ENCODE measurements at places on chromosomes 4 and X. TPM values are rescaled to one million over a fixed set of nuclear protein-coding genes. Genes with fewer than 3 reads are reported as not detected.

PASD1 gene
- polyA plus RNA-seq, result not detected

NUDT6 gene
- polyA plus RNA-seq, result 4.8 TPM

TMPRSS11E gene
- not detected for polyA plus RNA-seq

EDA2R gene
- polyA plus RNA-seq, result 12.7 TPM

RIBC1 gene
- 0.31 TPM for polyA plus RNA-seq

GRCh38 chr4:7461230-7461629 lies 26.5 kb upstream of the PSAPL1 start:
- peaks cover 28% of the 10 kb centered on the region for H3K27me3 ChIP-seq
- H3K4me3 ChIP-seq, result no peak overlapping the region
- no peaks in the 10 kb centered on the region for H3K4me1 ChIP-seq
- no peak overlapping the region for H3K27ac ChIP-seq
- no peaks in the 10 kb centered on the region for H3K36me3 ChIP-seq

GRCh38 chrX:130419263-130419662 lies 17.5 kb downstream of the RBMX2 start:
- no peak for DNase-seq
- H3K27me3 ChIP-seq, result no peaks in the 10 kb centered on the region
- no peak overlapping the region for H3K4me3 ChIP-seq
- no peaks in the 10 kb centered on the region for H3K4me1 ChIP-seq
- H3K36me3 ChIP-seq, result 0 out of 2 replicates have a peak, but pooled peaks cover 3% of the 10 kb centered on the region
- no peak overlapping the region for H3K27ac ChIP-seq

DNA sequence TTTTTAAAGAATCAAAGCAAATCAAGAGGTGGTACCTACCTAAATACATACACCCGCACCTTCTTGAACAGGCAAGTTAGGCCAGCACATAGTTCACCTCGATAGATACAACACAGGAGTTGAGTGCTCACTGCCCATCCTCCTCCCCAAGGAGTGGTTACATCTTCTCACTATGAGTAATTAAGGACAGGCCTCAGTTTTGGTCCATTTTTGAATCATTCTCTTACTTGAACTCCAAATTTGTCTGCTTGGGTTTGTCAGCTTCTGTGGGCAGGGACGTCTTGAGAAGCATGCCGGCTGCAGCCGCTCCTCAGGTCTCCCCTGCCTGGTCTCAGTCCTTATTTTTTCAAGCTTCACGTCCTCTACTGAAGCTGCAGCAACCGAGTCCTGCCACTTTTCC lies 190.6 kb upstream of the RBPJ start:
- H3K36me3 ChIP-seq, result no peaks in the 10 kb centered on the region
- H3K4me3 ChIP-seq, result no peak overlapping the region

DNA sequence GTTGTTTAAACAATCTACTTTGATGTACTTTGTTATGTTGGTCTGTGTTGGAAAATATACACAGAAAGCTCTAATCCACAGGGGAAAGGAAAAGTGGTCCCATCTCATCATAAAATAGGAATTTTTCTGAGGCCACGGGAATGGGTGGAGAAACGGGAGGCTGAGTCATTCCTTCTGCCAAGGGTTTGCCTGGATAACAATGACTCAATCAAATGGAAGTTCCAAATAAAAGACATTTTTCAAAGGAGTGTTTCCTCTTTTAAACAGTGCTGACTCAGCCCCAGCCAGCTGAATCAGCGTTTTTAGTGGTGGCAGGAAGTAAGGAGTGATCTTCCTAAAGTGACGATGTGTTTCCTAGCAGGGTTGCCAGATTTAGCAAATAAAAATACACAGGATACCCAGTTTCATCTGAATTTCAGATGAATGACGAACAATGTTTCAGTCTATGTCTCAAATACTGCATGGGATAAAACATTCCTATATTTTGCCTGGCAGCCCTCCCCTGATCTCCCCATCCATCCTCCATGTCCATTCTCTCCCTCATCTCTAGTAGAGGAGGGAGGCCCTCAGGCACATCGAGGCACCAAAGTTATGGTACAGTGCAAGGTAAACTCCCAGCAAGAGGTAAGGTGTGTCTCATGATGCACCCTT lies 345.4 kb upstream of the GATB start:
- DNase-seq, result peak; percentile 97
- H3K36me3 ChIP-seq, result no peaks in the 10 kb centered on the region

- DNase-seq, result no peak
- no peaks in the 10 kb centered on the region for H3K27me3 ChIP-seq
- no peaks in the 10 kb centered on the region for H3K36me3 ChIP-seq
- peaks cover 4% of the 10 kb centered on the region for H3K4me1 ChIP-seq
- no peak overlapping the region for H3K4me3 ChIP-seq
- H3K27ac ChIP-seq, result no peak overlapping the region
These were observed 379.7 kb downstream of the SPRY1 start for GRCh38 chr4:123776267-123776666.

DNA sequence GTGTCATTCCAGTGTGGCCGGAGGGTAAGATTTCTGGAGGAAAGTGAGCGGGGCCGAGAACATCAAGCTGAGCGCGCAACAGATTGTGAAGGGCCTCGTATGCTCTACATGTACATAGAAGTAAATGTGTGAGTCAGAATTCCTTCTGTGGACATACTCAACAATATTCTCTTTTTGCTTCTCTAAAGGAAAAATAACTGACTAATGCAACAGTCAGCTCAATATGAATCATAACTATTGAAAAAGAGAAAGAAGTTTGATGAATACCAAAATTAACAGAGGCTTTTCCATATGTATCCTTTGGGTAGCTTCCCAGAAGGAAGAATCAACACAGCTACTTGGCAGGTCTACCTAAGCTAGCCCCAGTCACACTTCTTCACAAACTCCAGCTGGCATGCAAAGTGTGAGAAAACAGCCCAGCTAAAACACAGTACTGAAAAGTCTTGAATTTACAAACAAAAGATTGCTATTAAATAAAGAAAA lies 87.5 kb upstream of the ZFP42 start:
- peak overlapping the region; percentile 95 for H3K27ac ChIP-seq
- no peaks in the 10 kb centered on the region for H3K27me3 ChIP-seq
- H3K4me1 ChIP-seq, result peaks cover 6% of the 10 kb centered on the region
- H3K4me3 ChIP-seq, result no peak overlapping the region

DNA sequence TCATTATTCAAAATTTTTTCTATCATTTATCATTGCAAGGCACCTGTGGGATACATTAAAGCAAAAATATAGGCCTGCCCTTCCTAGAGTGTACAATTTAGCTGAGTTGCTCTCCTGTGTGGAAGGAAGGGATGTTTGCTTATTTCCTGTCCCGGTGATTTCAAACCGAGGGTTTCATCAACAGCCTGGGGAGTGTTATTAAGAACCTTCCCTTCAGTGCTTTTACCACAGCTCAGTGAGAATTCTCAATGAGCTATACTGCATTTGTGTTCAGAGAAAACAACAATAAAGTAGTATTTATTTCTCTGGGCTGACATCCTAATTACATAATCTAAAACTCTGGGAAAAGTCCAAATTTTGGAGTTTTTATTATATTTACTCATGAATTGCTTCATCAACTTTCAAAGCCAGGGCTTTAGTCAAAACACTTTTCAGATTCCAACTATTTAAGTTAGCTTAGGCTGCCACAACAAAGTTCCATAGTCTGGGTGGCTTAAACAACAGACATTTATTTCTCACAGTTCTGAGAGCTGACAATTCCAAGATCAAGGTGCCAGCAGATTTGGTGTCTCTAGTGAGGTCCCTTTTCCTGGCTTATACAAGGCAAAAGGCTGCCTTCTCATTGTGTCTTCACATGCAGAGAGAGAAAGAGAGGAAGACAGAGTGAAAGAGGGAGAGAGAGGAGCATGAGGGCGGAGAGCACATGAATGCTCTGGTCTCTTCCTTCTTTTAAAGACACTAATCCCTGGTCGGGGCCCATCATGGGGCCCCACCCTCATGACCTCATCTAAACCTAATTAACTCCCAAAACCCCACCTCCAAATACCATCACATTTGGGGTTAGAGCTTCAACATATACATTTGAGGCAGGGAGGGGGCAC lies 62.6 kb downstream of the MMRN1 start:
- no peak for DNase-seq
- no peaks in the 10 kb centered on the region for H3K36me3 ChIP-seq
- no peaks in the 10 kb centered on the region for H3K27me3 ChIP-seq

DNA sequence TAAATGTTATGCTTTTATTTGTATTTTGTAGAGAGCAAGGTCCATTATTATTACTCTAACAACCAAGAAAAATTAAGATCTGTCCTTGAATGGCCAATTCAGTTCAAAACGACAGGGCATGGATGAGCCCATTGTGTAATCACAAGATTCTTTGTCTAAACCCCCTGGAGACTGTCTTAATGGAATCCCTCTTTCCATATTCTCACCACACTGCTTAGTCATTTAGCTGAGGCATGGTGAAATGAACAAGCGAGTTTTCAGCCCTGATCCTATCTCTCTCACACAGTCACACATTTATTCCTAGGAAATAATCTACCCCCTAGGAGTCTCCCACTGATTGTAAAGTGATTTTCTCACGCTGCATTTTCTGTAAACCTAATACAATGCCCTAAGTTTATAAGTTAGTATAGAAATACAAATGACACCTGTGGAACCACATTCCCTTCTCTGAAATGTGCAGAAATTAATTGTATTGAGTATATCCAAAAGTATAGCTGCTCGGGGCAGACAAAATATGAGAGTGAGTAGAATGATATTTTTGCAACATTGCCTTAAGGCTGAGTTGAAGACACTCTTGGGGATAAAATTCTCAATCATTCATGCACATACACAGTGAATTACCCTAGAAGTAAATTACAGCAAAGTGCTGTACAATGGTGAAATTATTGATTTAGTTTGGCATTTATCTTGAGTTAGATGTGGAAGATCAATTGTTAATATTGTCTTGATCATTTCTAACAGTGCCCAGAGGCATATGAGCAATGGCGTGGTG lies 119.7 kb upstream of the PCDH7 start:
- H3K27ac ChIP-seq, result no peak overlapping the region
- H3K27me3 ChIP-seq, result no peaks in the 10 kb centered on the region
- no peak for DNase-seq

DNA sequence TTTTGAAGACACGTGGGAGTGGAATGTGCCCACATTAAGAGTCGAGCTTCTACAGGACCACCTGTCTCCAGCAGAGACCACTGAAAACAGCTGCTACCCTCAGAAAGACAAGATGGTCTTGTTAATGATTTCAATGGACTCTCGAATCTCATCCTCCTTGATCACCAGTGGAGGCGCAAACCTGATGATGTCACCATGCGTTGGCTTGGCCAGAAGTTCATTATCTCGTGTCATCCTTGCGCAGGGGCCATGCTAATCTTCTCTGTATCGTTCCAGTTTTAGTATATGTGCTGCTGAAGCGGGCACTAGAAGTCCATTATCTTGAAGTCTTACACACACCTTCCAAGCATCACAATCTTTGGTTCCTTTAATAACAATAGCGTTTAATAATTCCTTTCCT lies 23.3 kb downstream of the SPACA5B start:
- H3K27me3 ChIP-seq, result no peaks in the 10 kb centered on the region
- H3K36me3 ChIP-seq, result no peaks in the 10 kb centered on the region
- H3K4me1 ChIP-seq, result no peaks in the 10 kb centered on the region
- no peak overlapping the region for H3K4me3 ChIP-seq

GRCh38 chr4:187166886-187167512 lies 443.3 kb upstream of the FAT1 start:
- no peaks in the 10 kb centered on the region for H3K36me3 ChIP-seq
- no peaks in the 10 kb centered on the region for H3K27me3 ChIP-seq

GRCh38 chrX:111874241-111874640 lies 1.7 kb upstream of the TRPC5OS start:
- no peaks in the 10 kb centered on the region for H3K4me1 ChIP-seq
- DNase-seq, result no peak
- H3K36me3 ChIP-seq, result no peaks in the 10 kb centered on the region
- H3K27ac ChIP-seq, result no peak overlapping the region

DNA sequence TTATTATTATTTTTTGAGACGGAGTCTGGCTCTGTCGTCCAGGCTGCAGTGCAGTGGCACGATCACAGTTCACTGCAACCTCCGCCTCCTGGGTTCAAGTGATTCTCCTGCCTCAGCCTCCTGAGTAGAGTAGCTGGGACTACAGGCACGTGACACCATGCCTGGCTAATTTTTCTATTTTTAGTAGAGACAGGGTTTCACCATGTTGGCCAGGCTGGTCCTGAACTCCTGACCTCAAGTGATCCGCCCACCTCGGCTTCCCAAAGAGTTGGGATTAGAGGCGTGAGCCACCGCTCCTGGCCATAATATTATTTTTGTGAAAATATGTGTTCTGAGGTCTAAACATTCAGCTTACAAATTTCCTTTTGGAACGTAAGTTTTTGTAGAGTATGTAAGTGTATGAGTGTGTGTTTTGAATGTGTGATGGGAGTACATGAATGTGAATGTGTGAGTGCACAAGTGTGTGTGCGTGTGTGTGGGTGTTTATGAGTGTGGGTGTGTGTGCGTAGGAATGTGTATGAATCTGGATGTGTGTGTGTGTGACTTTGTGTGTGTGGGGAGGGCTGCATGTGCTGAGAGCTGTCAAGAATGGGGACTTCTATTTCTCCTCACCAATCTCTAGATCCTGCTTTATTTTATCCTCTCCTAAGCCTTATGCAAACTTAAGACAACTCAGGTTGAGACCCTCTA lies 5.7 kb upstream of the MGST2 start:
- DNase-seq, result no peak
- no peaks in the 10 kb centered on the region for H3K27me3 ChIP-seq
- H3K36me3 ChIP-seq, result no peaks in the 10 kb centered on the region

- H3K27me3 ChIP-seq, result no peaks in the 10 kb centered on the region
- H3K4me3 ChIP-seq, result no peak overlapping the region
- DNase-seq, result peak; percentile 25
These were observed 51.2 kb downstream of the SMARCA1 start for GRCh38 chrX:129472116-129472515.

DNA sequence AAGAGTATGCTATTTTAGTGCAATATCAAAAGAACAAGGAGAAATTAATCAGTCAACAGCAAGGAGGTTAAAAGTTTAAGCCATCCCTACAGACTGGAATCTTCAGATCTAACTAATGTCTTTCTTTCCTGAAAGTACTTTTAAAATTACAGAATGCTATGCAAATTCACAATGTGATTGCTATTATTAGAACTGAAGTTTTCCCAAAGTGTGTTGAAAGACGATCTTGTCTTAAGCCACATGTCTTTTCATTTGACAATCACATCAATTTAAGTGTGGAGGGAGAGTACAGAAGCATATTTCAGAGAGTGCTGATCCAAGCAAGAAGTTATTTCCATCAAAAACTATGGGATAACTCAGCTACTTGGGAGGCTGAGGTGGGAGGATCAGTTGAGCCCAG lies 64.7 kb upstream of the TNIP3 start:
- DNase-seq, result no peak
- no peaks in the 10 kb centered on the region for H3K4me1 ChIP-seq
- no peak overlapping the region for H3K27ac ChIP-seq
- H3K36me3 ChIP-seq, result no peaks in the 10 kb centered on the region
- no peak overlapping the region for H3K4me3 ChIP-seq

- H3K27ac ChIP-seq, result no peak overlapping the region
- H3K4me3 ChIP-seq, result no peak overlapping the region
- no peaks in the 10 kb centered on the region for H3K36me3 ChIP-seq
- H3K27me3 ChIP-seq, result no peaks in the 10 kb centered on the region
- DNase-seq, result no peak
These were observed 578.2 kb downstream of the FAM133A start for GRCh38 chrX:94252211-94252610.

DNA sequence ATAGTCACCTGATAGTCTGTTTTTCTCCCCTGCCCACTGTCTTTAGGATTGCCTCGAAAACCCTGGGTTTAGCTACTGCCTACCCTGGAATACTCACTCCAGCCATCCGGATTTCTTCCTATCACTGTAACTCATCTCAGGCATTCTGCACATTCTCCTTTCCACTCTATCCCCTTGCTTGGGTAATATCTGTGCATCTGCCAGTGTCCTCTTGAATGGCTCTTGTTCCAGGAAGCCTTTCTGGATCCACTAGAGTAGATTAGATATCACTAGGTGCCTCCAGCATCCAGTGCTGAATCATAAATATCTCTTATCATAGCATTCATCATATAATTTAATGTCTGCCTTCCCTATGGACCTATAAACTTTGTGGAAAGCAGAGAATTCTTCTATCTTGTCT lies 17.1 kb upstream of the GALNT7 start:
- DNase-seq, result no peak
- no peak overlapping the region for H3K4me3 ChIP-seq
- H3K4me1 ChIP-seq, result no peaks in the 10 kb centered on the region

Data from IMR-90 (cell line).